Pancreas (tissue), 10 donors: ENCODE measurements at places on chromosomes 11 and 22.
A peak's percentile ranks its signal among the peaks of the same experiment; 100 is the strongest.

DNA sequence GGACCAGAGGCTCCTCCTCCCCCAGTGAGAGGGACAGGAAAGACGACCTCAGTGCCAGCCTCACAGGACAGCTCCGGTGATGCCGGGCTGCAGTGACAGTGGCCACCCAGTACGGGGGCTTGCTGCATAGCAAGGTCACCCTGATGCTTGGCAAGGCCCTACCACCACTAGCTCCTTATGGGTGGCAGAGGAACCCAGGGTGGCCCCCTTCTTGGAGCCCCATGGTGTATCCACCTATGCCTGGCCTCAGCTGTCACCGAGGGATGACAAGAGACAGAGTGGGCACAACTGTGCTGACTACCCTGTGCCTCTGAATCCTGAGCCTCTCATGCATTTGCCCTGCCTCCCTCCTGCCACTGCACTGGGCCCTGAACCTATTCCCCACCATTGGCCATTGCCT lies 809.2 kb downstream of the TBC1D22A start:
- DNase-seq: no peak

GRCh38 chr11:65426839-65427690 lies 4.5 kb downstream of the NEAT1 start:
- peak; percentile 72 for DNase-seq

DNA sequence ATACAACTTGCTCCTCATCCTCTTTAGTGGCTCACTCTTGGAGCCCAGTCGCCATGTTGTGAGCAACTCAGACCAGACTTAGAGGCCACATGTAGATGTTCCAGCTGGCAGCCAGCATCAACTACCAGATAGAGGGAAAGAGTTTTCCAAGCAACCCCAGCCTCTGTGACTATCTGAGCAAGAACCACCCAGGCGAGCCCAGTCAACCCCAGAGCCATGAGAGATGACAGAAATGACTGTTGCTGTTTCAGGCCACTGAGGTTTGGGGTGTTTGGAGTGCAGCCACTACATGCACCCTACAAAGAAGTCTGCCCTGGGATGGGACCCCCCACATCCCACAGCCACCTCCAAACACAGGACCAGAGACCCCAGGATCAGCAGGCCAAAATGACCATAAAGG lies 24.8 kb upstream of the CLDN5 start:
- DNase-seq: no peak

GRCh38 chr22:48569476-48570233 lies 1258.0 kb downstream of the BRD1 start:
- no peak for DNase-seq

DNA sequence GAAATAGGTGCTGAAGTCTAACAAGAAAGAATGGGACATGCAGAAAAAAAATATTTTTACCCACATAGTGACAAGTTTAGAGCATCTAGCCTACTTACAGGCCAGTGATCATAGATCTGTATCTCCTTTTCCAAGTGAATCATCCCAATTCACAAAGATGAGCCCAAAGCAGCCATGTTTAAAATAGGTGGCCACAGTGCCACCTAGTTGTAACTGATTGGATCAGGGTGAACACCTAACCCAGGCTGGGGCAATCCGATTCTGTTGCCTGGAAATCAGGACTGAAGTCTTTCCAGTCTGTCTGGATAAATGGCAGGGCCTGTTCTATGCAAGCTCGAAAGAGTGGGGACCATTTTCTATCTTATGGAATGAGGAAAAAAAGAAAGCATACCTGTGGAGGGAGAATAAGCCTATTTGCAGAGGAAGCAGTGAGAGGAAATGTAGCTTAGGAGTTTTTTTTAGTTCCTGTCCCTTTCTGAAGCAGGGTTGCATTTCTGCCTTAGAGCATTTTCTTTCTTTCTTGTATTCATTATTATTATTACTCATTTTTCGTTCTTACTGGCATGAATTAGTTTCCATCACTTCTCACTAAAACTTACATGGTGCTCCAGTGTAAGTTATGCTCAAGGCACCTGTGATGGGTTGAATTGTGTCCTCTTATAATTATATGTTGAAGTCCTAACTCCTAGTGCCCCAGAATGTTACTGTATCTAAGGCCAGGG lies 113.2 kb upstream of the RAG2 start:
- DNase-seq: no peak

DNA sequence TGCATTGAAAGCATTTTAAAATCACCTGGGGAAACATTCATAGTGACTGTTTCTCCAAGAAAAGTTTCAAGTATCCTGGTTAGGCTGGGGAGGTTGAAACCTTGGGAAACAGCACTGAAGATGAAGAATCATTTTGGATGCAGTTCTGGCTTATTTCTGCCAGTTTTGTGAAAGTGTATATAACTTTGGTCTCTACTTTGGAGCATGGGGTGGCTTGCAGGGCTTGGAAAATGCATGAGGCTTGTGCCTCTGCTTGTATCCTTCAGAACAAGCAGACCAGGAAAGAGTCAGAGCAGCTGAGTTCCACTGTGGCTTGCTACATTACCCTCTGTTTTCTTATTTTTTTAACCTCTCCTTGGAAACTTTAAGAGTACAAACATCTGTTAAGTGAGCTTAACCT lies 19.5 kb downstream of the SLC5A12 start:
- DNase-seq: no peak

DNA sequence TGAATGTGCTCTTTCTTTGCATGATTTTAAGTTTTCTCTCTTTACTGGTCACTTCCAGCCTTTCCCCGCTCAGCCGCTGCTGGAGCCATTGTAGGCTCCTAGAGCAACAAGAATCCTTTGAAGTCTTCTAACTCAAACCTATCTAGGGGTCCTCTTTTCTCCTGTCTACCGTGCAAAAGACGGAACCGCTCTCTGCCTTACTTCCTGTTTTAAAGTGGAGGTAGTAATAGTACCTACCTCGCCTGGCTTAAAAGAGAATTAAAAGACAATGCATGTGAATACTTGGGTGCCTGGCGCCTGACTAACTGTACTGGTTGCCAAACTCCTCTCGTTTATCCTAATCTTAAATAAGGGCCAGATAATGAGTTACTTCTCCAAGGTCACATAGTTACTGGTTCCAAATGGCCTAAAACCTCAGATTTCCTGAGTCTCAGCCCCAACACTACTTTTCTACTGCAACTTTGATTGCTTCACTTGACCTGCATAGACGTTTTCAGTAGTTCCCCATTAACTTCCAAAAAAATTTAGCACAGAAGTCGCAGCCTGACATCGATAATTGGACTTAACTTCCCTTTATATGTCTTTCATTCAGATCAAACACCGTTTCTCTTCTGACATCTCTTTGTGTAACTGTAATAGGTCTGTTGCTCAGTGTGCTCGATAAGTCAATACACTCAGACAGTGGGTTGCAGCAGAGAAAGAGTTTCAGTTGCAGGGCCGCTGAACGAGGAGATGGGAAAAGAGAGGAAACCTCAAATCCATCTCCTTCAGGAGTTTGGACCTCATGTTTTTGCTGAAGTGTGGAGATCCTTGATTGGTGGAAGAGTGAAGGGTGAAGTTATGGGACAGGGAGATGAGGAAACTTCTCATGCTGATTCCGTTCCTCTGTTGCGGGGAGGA lies 891 bp downstream of the SAMM50 start:
- no peak for DNase-seq

GRCh38 chr11:407651-408123 lies 7.1 kb downstream of the SIGIRR start:
- no peak for DNase-seq

- DNase-seq: no peak
Observed at GRCh38 chr11:70314730-70315129, 44.2 kb downstream of the PPFIA1 start.

- DNase-seq: no peak
Observed at GRCh38 chr11:13680501-13681264, 12.2 kb downstream of the FAR1 start.

DNA sequence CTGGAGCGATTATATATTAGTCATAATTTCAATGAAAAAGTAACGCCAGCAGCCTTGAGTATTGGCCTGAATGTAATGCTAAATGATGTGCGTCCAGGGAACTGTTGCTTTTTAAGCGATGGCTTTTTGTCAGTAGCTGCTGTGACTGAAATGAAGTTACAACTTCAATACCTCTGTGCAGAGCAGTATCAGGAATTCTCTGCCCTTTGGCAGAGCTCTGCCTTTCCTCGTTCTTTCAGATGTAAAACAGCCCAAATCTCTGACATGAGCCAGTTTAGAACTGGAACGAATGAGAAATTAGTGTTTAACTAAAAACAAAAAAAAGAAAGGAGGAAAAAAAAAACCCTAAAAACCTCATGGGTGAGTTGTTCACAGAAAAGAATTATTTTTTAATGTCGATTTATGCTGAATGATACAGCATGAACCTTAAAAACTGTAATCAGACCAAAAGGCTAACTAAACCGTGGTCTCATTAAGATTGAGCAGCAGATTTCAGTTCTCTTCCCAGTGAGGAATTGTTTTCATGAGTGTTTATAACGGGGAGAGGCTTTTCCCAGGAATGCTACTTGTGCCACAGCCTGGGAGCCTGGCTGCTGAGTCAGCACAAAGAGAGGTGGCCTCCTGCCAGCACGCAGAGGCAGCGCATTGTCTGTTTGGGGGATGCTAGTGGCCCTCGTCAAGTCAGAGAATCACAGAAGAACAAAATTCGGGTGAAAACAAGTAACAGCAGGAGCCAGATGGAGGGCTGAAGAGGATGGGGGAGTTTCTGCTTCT lies 146.2 kb upstream of the RASSF10 start:
- DNase-seq: no peak

- no peak for DNase-seq
Observed at GRCh38 chr11:789943-790342, at the start of gene CEND1. Gene CEND1 (minus strand): TSS chr11:790090. CDS start chr11:788576, 1,514 bp downstream.

DNA sequence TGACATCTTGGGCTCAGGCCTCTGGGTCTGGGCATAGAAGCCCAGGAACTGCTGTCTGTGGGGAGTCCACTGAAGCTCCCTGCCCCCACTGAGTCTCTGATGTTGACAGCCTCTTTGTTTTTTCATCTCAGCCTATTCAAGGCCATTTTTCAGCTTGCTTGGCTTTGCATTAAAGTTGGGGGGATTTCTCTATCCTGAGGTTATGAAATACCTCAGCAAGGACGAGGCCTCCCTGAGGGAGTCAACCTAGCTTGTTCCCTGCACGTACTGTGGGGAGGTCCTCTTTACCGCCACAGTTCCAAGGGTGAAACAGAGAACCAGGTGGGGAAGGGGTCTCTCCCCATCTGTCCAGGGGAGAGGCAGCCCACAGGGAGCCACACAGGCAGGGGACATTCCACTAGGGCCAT lies 8.4 kb downstream of the KCNQ1OT1 start:
- no peak for DNase-seq

GRCh38 chr11:110447897-110448745 lies 18.4 kb downstream of the FDX1 start:
- no peak for DNase-seq

GRCh38 chr11:108873310-108873709 lies 208.4 kb downstream of the DDX10 start:
- DNase-seq: no peak

DNA sequence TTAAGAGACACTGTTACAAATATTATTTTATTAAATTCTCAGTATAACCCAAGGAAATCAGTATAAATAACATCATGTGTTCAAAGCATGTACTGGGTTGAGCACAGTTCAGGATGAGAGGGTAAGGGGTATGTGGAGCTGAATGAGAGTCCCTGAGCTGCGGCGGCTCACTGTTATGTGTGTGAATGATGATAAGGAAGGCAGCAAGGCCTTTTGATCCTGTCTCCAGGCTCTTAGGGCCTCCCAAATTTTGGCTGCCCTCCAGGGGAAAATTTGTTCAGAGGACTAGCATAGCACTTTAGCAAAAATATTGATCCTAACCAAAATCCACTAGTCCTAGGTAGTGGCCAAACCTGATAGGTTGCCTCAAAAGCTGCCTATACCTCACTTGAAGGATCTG lies 86.1 kb upstream of the SPON1 start:
- DNase-seq: no peak

GRCh38 chr11:75565916-75566762 lies 4.1 kb downstream of the SERPINH1 start:
- no peak for DNase-seq
